Right renal pelvis (tissue), 4 donors: ENCODE measurements at places on chromosomes 3 and 15. TPM values are rescaled to one million over a fixed set of nuclear protein-coding genes. Genes with fewer than 3 reads are reported as not detected.

Gene ERC2
- 2.7 TPM for polyA plus RNA-seq

Gene OSTN
- polyA plus RNA-seq: 9.6 TPM

Gene SLC12A1
- polyA plus RNA-seq: 671 TPM

Gene ACTC1
- 1.9 TPM for polyA plus RNA-seq

Gene FOXB1
- 0.06 TPM for polyA plus RNA-seq
